ENCODE measurements at places on chromosomes 12 and 14.

GRCh38 chr14:76115010-76115422, 36.7 kb upstream of the GPATCH2L start:
- no peak for DNase-seq

GRCh38 chr12:16726879-16727278, 120.9 kb upstream of the LMO3 start:
- DNase-seq: no peak

- no peak for DNase-seq
Observed at GRCh38 chr12:48219631-48220030, 16.5 kb upstream of the OR10AD1 start.

DNA sequence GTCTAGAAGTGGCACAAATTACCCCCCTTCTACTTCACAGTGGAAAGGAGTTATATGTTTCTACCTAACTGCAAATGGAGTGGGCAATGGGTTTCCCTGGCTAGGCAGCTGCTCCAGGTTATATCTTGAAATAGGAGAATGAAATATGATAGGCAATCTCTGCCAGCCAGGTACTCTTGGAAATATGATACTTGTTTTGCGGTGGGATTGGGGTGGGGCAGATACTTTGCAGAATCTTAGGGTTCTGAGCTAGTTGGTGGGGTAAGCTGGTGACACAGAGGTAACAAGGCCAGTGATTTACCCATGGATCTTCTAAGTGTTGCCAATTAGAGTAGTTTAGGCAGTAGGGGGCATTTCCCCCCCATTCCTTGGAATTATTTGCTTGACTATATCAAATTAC, 140.1 kb downstream of the ATP23 start:
- DNase-seq: no peak

- no peak for DNase-seq
Observed at GRCh38 chr14:104171895-104172294, 33.5 kb downstream of the KIF26A start.

Data from D721Med (cell line).